NCI-H1092 treated with DMSO at 0.1 percent for 48 hours (cell line): ENCODE measurements at places on chromosomes 12 and 14.

- DNase-seq = no peak
Measured at GRCh38 chr12:49334226-49334625, 2.8 kb downstream of the C1QL4 start.

DNA sequence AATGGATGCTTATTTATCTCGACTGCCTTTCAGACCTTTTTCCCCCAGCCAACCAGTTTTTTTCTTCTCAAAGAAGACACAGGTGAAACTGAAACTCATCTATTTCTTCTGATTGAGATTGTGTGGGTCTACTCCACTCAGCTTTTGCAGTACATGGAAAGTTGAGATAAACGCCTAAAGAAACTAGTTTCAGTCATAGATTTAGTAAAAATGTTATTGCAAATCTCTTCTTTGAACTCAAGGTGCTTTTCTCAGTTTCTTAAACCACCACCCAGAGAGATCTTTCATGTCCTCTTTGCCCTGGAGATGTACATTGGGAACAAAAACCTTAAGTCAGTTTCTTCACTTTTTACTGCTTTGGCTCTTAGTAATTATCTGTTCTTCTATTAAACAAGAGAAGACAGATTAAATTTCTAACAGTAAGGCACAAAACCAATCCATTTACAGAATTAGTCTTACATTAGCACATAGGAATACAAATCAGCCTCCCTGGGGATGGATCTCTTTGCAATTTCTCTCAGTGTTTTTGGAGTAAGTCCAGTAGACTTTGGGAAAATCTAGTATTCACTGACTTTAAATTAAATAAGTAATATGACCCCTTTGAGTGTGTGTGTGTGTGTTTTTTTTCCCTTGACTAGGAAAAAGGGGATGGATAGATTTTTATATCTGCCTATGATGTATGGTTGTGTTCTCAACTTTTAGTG lies 11.6 kb downstream of the FBXW8 start:
- DNase-seq = no peak

- no peak for DNase-seq
Measured at GRCh38 chr12:65681226-65681625, 143.1 kb upstream of the HMGA2 start.

GRCh38 chr14:102602421-102603292 lies 10.2 kb downstream of the RCOR1 start:
- no peak for DNase-seq

- no peak for DNase-seq
Measured at GRCh38 chr14:54890788-54891187, 11.8 kb downstream of the GCH1 start.

GRCh38 chr12:67263471-67263870 lies 5.7 kb upstream of the CAND1 start:
- no peak for DNase-seq

GRCh38 chr12:26696048-26696612 lies 136.9 kb downstream of the ITPR2 start:
- no peak for DNase-seq

GRCh38 chr14:99774556-99775307 lies 18.5 kb upstream of the EML1 start:
- DNase-seq = no peak

DNA sequence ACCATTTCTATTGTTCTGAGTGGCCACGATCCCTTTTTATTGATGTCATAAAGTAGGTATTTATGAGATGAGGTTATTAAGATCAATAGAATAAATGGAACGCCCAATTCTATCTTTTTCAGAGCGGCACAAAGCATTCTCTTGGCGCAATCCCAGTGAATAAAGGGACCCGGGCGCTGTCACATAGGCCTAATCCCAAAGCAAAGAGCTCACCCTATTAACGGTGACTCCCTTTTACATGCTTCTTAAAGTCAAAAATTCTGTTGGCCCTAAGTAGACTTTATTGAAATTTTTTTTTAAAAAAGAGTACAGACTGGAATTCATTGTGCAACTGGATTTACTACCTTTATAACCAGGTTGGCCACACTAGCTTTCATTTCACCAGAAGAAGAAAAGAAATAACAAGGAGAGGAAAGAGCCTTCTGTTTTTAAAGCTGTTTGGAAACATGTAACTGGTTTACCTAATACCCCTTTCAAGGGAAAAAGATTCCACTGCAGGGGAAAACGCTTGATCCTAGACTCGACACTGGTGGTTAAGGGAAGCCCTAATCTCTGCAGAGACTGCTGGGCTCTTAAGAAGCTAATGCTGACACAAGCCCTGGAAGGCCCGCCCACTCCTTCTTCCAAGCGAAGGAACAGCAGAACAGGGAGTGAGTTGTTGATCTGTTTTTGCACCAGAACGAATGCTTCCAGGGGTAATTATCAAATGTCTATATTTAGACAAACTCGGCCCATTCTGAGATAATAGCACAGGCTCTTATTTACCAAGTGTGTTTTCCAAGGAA lies 381.2 kb downstream of the BCL11B start:
- DNase-seq = no peak

DNA sequence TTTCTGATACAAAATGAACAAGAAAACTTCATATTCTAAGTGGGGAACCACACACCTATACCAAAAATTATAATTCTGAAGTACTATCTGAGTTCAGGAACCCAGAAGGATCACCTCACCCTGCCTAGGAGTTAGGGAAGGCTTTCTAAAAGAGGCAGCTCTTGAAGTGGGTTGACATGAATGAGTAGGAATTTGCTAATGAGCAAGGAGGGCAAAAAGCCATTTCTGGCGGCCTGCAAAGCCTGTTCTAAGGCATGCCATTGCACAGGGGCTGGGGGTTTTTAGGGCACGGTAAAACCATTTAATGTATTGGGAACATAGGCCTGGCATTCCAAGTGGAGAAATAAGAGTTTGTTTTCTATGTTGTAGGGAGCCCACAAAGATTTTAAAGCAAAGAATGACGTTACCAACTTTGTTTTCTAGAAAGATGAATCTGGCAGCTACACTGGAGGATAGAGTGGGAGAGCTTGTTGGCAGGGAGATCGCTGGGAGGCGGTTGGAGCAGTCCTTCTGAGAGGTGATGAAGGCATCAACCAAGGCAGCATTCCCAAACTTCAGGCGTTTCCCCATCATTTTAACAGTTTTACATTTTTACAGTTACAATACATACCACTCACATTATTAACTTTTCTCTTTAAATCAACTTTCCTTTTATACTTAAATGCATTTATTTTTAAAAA lies 14.1 kb downstream of the IFT43 start:
- no peak for DNase-seq

- peak; percentile 67 for DNase-seq
Measured at GRCh38 chr14:101962503-101962874, 1.9 kb upstream of the DYNC1H1 start.

DNA sequence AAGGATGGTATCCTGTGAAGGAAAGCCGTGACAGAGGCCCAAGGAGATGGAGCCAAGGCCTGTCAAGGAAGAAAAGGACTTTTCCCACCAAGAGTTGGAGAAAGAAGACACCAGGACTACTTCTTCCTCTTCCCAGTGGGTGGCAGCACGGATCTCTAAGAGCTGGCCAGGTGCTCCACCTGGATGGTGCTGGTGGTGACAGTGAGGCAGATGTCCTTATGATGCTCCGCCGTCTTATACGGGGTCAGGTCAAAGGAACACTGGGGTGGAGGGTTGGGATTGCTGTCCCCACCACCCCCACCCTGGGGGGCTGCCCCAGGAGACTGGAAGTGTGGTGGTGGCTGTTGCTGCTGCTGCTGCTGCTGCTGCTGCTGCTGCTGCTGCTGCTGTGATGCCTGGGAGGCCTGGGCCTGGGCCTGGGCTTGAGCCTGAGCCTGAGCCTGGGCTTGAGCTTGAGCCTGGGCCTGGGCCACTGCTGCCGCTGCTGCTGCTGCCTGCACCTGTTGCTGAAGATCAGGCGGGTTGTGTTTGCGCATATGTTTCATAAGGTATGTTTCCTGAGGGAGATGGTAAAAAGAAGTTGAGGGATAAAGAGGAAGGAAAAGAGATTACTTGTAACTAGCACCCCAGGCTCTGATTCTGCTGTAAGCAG lies 4.8 kb upstream of the ING4 start:
- DNase-seq = no peak

GRCh38 chr14:63727231-63727735 lies 582 bp downstream of the SGPP1 start:
- DNase-seq = peak; percentile 62

DNA sequence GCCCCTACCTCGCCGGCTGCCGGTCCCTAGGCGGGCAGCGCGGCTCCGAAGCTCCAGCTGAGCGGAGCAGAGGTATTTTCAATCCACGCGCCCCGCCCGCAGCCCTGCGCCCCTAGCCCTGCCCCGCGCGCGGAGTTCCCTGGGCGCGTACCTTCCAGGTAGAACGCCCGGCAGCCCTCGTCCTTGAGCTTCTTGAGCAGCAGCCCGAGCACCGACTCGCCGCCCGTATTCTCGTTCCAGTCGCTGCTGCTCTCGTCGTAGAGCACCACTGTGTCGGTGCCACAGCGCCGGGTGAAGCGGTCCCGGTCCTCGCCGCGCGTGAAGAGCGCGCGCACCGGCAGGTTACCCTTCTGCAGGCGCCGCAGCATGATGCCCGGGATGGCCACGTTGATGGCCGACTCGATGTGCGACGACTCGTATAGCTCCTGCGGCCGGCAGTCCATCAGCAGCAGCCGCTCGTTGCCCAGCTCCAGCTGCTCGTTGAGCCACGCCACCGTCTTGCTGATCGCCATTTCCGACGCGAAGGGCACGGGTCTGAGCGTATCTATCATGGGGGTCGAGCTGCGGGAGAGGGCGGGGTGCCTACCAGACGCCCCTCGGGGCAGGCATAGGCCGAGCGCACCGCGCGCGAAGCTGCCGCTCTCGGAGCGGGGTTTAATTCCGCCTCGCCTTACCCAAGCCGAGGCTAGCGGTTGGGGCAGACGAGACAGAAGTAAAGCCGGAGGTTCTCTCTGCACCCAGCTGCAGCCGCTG lies 636 bp downstream of the DUSP6 start:
- peak; percentile 41 for DNase-seq

DNA sequence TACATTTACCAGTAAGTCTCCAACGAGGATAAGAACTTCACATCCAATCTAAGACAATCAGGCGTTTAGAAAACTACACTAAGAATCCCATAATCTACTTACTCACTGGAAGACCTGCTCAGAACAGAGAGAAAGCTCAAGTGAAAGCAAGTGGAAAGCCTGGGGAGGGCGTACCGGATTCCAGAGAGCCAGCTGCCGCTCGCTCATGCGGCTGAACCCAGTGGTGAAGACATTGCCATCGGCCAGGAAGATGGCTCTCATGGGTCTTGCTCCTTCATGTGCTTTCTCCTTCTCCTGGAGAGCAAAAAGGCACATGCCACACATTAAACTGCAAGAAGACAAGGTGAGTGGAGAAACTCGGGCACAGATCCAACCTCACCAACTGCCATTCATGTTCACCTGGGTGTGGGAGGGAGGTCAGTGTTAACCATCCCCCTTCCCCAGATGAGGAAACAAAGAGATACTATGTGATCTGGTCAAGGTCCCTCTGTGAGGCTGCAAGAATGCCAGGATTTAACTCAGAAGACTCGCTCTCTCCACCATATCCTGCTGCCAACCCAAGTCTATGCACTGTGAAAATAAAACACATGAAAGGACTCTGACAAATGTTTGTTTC lies 23.5 kb upstream of the SELPLG start:
- DNase-seq = no peak

DNA sequence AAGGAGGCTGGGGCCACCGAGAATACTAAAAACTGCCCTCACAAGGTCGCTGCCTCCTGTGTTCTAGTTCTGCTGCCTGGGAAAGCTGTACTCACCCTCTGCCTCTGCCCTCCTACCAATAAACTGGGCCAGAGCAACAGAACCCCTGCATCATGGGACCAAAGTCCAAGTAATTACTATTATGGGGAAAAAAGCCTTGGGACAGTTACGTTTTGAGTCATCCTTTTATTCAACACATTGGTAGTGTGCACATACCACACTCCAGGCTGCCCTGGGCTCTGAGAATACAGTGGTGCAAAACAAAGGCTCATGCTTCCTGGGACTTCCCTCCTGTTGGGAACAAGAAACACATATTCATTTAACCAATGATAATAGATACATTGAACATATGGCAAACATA lies 49.0 kb downstream of the CACNA1C start:
- no peak for DNase-seq

GRCh38 chr14:30223385-30223785 lies 295.7 kb upstream of the PRKD1 start:
- DNase-seq = peak; percentile 74

- no peak for DNase-seq
Measured at GRCh38 chr12:4829161-4829792, 80.4 kb upstream of the KCNA1 start.

DNA sequence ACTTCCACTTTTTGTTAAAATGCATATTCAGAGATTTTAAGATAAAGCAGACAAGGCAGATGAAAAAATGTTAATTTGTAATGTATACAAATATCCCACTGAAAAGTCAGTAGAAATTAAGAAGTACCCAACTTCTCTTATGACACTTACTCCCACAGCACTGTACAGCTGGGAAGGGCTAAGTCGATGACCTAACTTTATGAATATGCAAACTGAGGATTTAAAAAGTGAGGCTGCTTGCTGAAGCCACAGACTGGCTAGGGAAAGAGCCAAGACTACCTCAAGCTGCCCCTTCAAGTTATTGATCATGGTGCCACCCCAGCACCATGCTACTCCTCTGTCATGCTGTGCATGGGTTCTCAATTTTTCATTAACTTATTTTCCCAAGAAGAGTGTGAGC lies 17.0 kb downstream of the PPM1H start:
- DNase-seq = no peak

DNA sequence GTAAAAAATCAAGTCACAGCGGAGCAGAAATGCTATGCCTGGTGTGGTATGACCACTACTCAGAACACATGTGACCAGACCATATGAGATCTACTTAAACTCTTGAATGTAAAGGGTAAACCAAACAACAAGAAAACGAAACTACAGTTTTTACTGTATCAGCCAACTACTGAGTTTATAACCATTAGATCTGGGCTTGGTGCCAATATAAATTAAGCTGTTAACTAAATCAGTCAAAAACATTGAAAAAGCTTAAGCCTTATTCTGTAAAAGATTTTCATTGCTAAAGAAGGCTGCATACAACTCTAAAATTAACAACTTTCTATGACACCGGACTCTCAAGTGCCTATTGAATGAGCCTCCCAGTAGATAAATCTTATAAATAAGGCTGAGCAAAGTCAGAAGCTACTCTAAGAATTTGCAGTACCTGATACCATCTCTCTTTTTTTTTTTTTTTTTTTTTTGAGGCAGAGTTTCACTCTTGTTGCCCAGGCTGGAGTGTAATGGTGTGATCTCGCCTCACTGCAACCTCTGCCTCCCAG lies 35.4 kb downstream of the SPTLC2 start:
- peak; percentile 4 for DNase-seq
